ENCODE measurements at places on chromosomes 13 and 19.

DNA sequence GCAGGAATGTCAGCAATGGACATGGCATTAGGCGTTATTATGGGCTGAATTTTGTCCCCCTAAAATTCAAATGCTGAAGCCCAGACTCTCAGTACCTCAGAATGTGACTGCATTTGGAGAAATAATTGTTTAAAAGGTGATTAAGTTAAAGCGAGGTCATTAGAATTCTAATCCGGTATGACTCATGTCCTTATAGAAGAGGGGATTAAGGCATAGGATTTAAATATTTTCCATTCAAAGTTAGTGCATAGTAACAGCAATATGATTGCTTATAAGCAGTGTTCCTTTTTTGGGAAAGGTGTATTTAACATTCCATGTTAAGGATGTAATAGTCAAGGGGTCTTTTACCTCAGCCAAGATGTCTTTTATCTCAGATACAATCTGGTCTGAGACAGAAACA, 95.5 kb downstream of the NHLRC3 start:
- peak; percentile 75 for DNase-seq

GRCh38 chr13:41568143-41568971, 111.0 kb downstream of the RGCC start:
- no peak for DNase-seq

GRCh38 chr13:73601708-73602107, 532.5 kb downstream of the KLF12 start:
- DNase-seq: no peak

DNA sequence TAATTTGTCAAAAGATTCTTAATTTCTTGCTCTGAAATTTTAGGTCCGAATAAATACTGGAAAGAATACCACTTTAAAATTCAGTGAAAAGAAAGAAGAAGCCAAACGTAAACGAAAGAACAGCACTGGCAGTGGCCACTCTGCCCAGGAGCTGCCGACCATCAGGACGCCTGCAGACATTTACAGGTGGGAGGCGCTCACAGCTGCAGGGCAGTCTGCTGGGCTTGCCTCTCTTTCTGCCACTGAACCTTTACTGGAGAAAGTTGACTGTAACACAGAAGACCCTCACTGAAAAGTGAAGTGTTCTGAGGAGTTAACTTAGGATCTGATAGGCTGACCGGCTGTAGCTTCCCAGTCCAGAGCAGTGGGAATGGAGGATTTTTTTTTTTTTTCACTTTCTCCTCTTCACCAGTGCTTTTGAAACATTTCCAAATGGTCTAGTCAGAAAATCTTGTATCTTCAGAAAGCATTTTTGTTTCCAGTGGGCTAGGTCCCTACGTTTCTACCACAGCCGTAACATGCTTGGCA, 69.1 kb downstream of the URI1 start:
- DNase-seq: no peak

DNA sequence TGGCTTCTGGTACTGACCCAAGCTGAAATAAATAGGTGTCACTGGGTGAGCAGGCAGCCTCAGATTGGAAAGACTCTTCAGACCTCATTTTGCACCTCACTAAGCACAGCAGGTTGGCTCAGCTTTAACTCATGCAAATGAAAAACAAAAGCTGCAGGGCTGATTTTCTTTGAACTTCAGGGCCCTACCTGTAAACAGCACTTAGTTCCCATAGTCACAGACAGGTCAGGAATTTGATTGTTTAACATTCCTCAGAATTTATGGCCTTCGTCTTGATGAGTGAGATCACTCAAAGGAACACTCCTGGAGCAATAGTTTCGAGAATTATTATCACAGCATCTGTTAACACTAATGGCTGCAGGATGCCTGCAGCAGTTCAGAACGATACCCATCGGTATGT, 718.5 kb downstream of the EFNB2 start:
- DNase-seq: no peak

- peak; percentile 85 for DNase-seq
These were observed 97.8 kb upstream of the UBL3 start for GRCh38 chr13:29948244-29948643.

GRCh38 chr13:110244071-110244830, 62.7 kb downstream of the COL4A1 start:
- DNase-seq: no peak

- peak; percentile 26 for DNase-seq
These were observed 32.5 kb downstream of the CCDC70 start for GRCh38 chr13:51894239-51894638.

DNA sequence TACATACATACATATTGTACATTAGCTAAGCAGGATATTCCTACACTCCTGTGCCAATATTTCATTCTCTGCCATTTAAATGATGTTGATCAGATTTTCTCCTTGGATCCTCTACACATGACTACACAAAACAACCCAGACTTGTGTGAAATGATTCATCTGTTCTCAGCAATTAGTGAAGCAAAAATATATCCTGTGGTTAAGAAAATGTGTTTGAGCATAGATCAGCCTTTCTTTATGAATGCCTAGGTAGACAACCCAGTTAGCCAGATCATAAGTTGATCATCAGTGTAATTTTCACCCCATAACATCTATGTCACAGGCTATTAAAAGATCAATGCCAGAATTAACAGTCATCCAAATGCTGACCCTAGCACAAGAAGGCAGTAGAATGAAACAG, 275.2 kb upstream of the EDNRB start:
- no peak for DNase-seq

- DNase-seq: peak; percentile 63
These were observed 12.3 kb downstream of the ATP7B start for GRCh38 chr13:51998723-51999509.

DNA sequence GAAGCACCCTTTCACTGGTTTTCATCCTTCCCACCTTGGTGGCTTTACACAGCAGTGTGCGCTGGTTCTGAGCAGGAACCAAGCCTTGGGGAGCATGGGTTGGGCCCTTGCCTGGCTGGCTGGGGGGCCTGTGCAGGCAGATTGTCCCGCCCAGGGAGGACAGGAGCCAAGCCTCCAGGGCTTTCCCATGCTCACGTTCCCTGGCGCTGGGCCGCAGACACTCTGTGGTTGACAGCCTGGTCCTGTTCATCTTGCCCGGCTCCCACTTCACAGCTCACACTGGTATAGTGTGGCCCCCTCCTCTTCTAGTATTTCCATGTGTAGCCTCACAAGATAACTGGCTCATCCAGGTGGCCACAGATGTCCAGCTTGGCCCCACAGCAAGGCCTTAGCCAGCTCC, 4.6 kb upstream of the CCNE1 start:
- DNase-seq: no peak

DNA sequence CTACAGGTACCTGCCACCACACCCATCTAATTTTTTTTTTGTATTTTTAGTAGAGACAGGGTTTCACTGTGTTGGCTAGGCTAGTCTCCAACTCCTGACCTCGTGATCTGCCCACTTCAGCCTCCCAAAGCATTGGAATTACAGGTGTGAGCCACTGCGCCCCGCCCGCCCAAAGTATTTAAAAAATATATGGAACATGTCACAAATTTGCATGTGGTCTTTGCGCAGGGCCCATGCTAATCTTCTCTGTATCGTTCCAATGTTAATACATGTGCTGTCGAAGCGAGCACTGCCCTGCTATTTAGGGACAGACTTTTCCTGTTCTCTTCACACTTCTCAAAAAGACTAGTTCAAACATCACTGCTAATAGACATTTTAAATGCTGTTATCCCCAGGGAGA, 1.2 kb upstream of the TSKS start:
- no peak for DNase-seq

DNA sequence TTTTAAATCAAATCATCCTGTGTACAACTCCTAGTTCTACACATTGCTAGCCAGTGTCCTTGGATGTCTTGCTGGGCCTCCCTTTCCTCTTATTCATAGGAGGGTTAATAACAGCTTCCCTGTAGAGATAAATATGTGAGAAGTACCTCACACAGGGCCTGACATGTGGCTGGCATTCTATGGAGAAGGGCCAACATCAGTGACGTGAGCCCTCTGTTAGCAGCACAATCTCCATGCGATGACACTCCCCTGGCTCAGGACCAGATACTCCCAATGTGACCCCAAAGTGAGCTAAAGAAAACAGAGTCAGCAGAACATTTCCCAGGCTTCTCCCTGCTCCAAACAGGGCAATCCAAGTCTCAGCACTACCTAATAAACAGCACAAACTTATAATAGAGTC, 818.4 kb downstream of the DIAPH3 start:
- no peak for DNase-seq

DNA sequence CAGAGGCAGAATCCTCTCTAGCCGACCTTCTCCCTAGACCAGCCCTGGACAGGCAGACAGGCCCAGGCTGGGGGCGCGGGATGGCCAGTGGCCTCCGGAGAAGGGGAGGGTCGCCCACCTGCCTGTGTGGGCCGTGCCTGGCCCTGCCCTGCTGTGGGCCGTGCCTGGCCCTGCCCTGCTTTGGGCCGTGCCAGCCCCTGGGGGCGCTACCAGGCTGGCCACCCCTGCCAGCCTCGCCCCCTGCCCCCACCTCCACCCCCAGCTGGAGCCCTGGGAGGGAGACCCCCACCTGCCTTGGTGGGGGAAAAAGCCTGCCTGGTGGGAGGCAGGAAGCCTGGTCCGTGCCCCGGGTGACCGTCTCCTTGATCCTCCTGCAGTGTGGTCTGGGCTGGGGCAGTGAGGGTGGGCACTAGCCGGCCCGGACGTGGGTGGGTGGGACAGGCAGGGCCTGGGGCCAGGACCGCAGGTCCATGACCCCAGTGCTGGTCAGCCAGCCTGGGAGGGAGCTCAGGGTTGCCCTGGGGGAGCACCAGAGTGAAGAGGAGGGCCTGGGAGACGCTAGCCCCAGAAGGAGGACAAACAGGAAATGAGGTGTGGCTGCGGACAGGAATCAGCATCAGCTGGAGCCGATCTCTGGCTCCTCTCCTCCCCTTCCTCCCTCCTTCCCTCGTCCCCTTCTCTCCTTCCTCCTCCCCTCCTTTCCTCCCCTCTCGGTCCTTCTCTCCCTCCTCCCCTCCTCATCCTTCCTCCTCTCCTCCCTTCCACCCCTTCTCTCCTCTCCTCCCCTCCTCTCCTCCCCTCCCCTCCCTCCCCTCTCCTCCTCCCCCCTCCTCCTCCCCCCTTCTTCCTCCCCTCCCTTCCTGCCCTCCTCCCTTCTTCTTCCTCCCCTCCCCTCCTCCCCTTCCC, 5.1 kb upstream of the MKNK2 start:
- DNase-seq: no peak

- DNase-seq: no peak
These were observed 14.1 kb downstream of the CFD start for GRCh38 chr19:873561-874041.

DNA sequence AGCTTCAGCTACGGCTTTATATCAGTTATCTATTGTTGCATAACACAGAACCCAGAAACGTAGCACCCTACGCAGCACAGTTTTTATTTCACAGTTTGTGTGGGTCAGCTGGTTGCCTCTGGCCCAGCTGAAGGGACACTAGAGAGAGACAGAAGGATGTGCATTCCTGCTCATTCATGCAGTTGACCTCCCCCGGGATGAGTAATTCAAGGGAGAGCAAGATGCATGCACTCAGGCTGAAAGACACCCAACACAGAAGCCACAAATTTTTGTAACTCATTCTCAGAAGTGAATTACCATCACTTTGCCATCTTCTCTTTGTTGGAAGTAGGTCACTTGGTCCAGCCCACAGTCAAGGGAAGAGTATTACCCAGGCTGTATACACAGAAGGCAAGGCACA, 89.5 kb downstream of the EFNB2 start:
- DNase-seq: no peak

DNA sequence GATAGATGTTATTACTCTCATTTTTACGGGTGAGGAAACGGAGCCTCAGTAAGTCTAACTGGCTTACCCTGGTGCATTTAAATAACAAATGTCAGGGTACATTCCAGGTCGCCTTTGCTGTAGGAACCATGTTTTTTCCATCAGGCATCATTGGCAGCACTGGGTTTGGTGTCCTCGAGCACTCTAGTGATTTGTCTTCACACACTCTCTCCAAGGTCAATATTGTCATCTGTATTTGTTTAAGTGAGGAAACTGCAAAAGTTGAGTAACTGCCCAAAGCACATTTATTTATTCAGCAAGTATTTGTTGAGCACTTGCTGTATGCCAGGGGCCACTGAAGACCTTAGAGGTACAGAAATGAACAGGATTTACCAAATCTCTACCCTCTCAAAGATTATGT, 78.6 kb downstream of the DCT start:
- DNase-seq: no peak

- no peak for DNase-seq
These were observed 354.6 kb downstream of the DNAJC15 start for GRCh38 chr13:43377973-43378372.
